ENCODE measurements at places on chromosomes 12 and 14.

- no peak for DNase-seq
Measured at GRCh38 chr12:32983968-32984367, 87.4 kb upstream of the PKP2 start.

GRCh38 chr14:59483363-59483762 lies 845 bp downstream of the L3HYPDH start:
- DNase-seq: no peak

- no peak for DNase-seq
Measured at GRCh38 chr12:6321905-6322304, 11.4 kb downstream of the PLEKHG6 start.

GRCh38 chr14:100079726-100080005 lies 14.4 kb downstream of the EVL start:
- DNase-seq: no peak

GRCh38 chr12:104752881-104753280 lies 205.2 kb downstream of the SLC41A2 start:
- DNase-seq: no peak

- DNase-seq: no peak
Measured at GRCh38 chr14:52110441-52111086, 41.7 kb upstream of the NID2 start.

DNA sequence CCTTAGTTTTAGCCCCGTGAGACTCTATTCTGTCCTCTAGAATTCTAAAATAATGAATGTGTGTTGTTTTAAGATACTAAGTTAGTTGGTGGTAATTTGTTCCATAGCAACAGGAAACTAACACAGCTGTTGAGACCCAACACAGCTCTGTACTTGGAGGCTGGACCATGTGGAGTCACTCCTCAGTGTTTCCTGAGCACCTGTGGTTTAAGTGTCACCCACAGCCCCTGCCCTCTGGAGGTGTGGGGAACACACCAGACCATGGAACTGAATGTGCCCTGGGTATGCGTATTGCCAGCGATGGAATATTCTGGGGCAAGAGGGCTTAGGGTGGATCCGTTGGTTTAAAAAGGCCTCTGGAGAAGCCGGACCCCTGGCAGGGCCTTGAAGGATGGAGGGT lies 16.6 kb upstream of the GPR68 start:
- no peak for DNase-seq

GRCh38 chr12:19410629-19411185 lies 28.6 kb upstream of the AEBP2 start:
- DNase-seq: no peak

GRCh38 chr12:57474430-57474829 lies 5.2 kb downstream of the ARHGAP9 start:
- DNase-seq: no peak

- DNase-seq: no peak
Measured at GRCh38 chr14:93788543-93789227, 400 bp upstream of the PRIMA1 start.

DNA sequence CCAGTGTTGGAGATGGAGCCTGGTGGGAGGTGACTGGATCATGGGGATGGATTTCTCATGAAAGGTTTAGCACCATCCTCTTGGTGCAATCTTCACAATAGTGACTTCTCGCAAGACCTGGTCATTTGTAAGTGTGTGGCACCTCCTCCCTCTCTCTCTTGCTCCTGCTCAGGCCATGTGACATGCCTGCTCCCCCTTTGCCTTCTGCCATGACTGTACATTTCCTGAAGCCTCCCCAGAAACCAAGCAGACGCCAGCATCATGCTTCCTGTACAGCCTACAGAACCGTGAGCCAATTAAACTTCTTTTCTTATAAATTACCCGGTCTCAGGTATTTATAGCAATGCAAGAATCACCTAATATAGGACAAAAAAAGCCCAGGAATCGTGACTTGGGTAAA lies 171.0 kb upstream of the FOXN3 start:
- DNase-seq: no peak

GRCh38 chr12:126616441-126616840 lies 1551.2 kb downstream of the AACS start:
- DNase-seq: no peak

DNA sequence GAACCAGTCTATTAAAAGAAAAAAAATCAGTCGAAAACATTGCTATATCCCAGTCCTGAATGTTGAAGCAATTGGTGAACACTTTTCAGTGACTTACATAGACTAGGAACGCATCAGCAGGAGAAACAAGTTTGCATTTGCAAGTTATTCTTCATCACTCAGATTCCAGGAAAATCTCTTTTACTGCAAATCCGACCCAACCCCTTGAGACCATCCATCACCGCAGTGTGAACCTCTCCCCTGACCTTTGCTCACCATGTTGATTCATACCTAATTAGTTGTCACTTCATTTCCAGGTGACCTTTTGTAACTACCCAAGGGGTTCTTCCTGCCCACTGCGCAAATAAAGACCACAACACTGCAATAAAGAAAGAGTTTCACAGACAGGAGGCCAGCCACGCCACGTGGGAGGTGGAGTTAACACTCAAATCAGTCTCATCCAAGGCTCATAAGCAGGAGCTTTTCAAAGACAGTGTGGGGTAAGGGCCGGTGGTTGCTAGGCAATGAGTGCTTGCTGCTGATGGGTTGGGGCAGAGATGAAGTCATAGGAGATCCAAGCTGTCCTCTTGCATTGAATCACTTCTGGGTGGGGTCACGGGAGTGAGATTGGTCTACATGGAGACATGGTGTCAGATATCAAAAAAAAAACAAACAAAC lies 241.3 kb upstream of the TMEM132C start:
- no peak for DNase-seq

DNA sequence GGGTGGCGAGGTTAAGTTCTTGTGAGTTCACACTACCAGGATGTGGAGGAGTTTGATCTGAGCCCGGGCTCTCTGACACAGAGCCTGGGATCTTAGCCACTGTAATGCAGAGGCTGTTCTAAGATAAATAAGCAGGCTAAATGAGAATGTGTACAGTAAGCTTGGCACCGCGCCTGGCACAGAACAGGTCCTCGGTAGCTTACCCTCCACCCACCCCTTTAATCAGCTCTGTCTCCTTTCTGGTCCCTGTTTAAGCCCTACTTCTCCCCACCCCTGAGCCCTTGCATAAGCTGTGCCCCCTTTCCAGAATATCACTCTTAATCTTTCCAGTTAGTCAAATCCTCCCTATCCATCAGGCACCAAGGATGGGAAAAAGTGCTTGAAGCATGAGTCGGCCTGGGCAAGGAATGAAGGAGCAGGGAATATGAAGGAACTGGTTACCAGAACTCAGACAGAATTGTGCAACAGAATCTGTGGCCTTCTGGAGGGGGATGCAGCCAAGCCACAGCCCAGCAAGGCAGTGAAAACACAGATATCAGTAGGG lies 32.8 kb upstream of the CMKLR1 start:
- DNase-seq: no peak

DNA sequence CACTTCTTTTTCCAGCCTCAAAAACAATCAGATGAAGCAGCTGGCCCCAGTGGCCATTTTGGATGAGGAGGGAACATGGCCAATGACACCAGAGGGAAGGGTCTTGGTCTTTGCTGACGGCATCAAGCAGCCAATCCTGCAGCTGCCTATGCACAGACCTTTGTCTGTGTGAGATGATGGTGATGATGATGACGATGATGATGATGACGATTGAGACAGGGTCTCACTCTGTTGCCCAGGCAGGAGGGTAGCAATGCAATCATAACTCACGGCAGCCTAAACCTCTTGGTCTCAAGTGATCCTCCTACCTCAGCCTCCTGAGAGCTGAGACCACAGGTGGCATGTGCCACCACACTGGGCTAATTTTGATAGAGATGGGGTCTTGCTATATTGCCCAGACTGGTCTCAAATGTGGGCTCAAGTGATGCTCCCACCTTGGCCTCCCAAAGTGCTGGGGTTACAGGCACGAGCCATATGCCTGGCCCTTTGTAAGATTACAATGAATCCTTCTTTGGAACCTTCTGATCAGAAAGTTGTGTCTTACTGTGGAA lies 26.5 kb upstream of the NCOR2 start:
- no peak for DNase-seq

DNA sequence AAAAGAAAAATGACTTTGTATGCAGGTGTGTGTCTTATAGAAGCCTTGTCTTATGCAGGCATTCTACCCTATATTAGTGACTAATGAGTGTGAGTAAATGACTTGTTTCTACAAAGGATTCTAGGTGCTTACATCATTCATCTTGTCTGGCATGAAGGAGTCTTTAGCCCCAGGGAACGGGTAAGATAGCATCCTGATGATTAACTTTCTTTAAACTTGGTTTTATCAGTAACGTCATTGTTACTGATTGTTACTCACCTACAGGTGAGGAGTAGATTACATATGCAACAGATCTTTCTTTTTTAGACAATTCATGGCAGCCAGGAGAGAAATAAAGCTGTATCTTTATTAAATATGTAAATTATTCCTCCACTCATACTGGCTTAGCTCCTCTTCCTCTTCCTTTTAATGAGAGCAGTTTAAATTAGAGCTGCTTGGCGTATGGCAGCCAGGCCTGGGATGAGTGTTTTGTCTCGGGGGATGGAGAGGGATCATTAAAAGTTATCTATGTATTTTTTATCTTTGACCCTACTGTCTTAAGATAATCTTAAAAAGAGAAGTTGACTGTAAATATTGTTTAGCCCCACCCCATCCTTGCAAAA lies 57.2 kb upstream of the ATP2A2 start:
- no peak for DNase-seq

- no peak for DNase-seq
Measured at GRCh38 chr12:96811083-96811482, 96.0 kb upstream of the NEDD1 start.

DNA sequence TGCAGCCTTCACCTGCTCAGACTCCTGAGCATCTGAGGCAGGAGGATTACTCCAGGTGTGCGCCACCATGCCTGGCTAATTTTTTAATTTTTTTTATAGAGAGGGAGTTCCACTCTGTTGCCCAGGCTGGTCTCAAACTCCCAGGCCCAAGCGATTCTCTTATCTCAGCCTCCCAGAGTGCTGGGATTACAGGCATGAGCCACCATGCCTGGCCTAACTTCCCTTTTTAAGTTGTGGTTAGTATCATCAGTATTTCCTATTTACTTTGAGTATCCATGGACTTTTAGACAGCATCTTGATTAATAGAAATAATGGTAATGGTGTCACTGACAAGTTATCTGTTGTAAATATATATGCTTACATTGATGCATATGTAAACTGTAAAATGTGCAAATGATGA lies 116.9 kb downstream of the FGD4 start:
- DNase-seq: no peak

DNA sequence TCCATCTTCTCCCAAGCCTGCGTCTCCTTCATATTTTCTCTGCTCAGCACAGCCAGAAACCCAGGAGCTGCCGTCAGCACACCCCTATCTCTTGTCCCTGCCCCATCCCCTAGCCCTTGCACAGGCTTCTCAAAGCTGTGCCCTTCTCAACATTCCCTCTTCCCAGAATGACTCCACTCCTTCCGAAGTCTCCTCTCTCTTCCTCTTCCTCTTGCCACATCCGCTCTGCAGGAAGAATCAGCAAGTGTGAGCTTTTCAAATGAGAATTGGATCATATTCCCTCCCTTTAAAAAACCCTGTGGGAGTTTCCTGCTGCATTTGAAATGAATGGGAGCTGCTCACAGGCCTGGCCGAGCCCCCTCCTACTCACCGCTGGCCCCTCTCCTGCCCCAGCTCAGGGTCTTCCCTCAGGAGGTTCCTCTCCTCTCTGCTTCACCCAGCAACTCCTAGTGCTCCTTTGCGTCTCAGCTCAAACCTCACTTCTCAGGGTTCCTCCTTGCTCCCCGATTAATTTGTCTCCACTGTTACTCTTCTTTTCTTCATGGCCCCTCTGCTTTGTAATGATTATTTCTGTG lies 528.5 kb upstream of the CCDC196 start:
- DNase-seq: no peak

DNA sequence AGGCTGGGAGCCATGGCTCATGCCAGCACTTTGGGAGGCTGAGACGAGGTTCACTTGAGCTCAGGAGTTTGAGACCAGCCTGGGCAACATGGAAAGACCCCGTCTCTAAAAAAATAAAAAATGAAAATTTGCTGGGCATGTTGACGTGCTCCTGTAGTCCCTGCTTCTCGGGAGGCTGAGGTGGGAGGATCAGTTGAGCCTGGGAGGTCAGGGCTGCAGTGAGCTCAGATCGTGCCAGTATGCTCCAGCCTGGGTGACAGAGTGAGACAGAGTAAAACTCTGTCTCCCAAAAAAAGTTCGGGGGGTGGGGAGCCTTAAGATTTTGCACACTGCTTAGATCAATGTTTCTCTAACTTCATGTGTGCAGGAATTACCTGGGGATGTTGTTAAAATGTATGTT lies 30.9 kb downstream of the ATP2A2 start:
- DNase-seq: no peak

GRCh38 chr14:64191756-64192155 lies 102.4 kb downstream of the ESR2 start:
- DNase-seq: no peak

DNA sequence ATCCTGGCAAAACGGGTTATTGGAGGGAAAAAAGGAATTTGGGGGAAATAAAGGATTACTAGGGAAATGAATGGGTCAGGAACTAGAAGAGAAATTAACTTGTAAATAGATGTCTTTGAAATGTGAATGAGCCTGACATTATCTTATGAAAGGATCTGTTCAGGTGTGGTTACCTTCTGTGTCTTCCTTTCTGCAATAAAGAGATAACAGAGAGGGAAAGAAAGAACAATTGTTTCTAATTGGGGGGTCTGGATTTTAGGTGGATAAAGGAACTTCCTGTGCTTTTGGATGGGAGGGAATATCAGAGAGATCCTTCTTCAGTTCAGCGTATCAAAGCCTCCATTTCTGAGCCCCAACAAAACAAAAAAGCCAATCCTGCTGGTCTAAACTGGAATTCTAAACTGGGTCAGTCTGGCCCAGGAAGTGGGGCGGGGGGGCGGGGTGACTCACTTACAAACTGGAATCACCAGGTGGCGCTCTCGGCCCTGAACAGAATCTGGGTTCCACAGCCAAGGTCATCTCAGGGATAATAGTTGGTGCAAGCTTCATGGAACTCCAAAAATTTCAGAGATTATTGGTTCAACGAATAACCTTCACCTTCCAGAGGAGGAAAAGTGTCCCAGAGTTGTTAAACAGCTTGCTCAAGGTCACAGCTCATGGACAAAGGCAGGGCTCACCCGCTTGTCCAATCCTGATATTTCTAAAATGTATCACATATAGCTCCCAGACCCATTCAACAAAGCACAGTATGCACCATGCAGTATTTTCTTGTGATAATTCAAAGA lies 15.2 kb upstream of the PEBP1 start:
- peak; percentile 27 for DNase-seq

GRCh38 chr12:93702707-93703315 lies 25.6 kb downstream of the CRADD start:
- no peak for DNase-seq

- no peak for DNase-seq
Measured at GRCh38 chr14:103849151-103849886, 1.9 kb upstream of the PPP1R13B start.

DNA sequence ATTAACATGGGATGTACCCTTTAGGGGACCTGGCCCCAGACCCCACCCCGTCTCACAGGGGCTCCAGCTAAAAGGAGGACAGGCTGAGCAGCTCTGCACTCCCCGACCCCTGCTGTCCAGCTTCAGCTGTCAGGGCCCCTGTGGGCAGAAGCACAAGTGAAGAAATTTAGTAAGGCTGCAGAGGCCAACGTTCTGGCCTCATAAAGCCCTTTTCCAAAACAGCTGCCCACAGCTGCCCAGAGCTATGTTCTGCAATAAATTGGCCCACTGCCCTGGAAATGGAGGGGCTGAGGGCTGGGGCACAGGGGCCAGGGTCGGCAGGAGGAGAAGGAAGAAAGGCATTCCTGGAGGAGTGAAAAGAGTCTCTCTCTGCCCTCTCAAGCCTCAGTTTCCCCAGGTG lies 357.1 kb downstream of the BCL11B start:
- DNase-seq: no peak

Measured in stimulated activated CD4-positive, alpha-beta T cell treated with anti-CD3 and anti-CD28 coated beads, TNF-alpha, amount 100 ng/mL, for 1 hour (primary cell).